Tongue (tissue), 3 donors: ENCODE measurements at places on chromosomes 1 and 21. TPM values are rescaled to one million over a fixed set of nuclear protein-coding genes. Genes with fewer than 3 reads are reported as not detected.

The SMCP gene
- total RNA-seq = not detected

The FAM43B gene
- not detected for total RNA-seq

The LDLRAD1 gene
- total RNA-seq = not detected

The HIPK1 gene
- 62.9 TPM for total RNA-seq

The COL9A2 gene
- total RNA-seq = 6.5 TPM

The TSTD1 gene
- 53.9 TPM for total RNA-seq

The CRNN gene
- 26.0 TPM for total RNA-seq

The ID3 gene
- 51.6 TPM for total RNA-seq

The RGS1 gene
- total RNA-seq = 31.6 TPM

The TMEM200B gene
- total RNA-seq = 11.0 TPM

The CELA2A gene
- not detected for total RNA-seq

The FAM177B gene
- total RNA-seq = 0.41 TPM

The TMEM79 gene
- 6.1 TPM for total RNA-seq

The PLOD1 gene
- total RNA-seq = 199 TPM

The GUCA2A gene
- total RNA-seq = not detected

The MAP1LC3C gene
- total RNA-seq = 38.0 TPM

The TNFRSF25 gene
- total RNA-seq = 33.0 TPM

The FLG2 gene
- total RNA-seq = 0.21 TPM

The PGLYRP3 gene
- total RNA-seq = 2.4 TPM

The ATP1A4 gene
- 0.62 TPM for total RNA-seq

The AMY1B gene
- total RNA-seq = not detected

The PAX7 gene
- 41.9 TPM for total RNA-seq

The SYT6 gene
- 0.10 TPM for total RNA-seq

The MSH4 gene
- 0.51 TPM for total RNA-seq

The HSD3B2 gene
- not detected for total RNA-seq

The BECN2 gene
- total RNA-seq = not detected

The LRRN2 gene
- total RNA-seq = 1.5 TPM

The NECTIN4 gene
- 18.0 TPM for total RNA-seq

The GSTM5 gene
- total RNA-seq = 4.4 TPM

The OR6N1 gene
- total RNA-seq = not detected

The AMPD1 gene
- total RNA-seq = 31.1 TPM

The RNF223 gene
- 0.62 TPM for total RNA-seq

The VCAM1 gene
- total RNA-seq = 40.3 TPM

The FMO4 gene
- 10.2 TPM for total RNA-seq

The HMGCL gene
- 40.6 TPM for total RNA-seq

The CCDC24 gene
- total RNA-seq = 3.2 TPM

The EXTL1 gene
- 5.4 TPM for total RNA-seq

The PRELP gene
- 4.4 TPM for total RNA-seq

The FAM3B gene
- 6.6 TPM for total RNA-seq

The SH2D1B gene
- 0.62 TPM for total RNA-seq

The PFKL gene
- 115 TPM for total RNA-seq

The RCAN3 gene
- total RNA-seq = 7.6 TPM

The CDC42 gene
- 288 TPM for total RNA-seq

The PLXNA2 gene
- 42.5 TPM for total RNA-seq

The IGSF9 gene
- total RNA-seq = 8.7 TPM
